ENCODE measurements at places on chromosomes 6 and 20.

GRCh38 chr20:59363101-59363500, 62.7 kb downstream of the EDN3 start:
- no peak for DNase-seq

GRCh38 chr20:25220810-25221591, 25.5 kb downstream of the ENTPD6 start:
- DNase-seq = no peak

GRCh38 chr6:165855856-165856255, 192.8 kb upstream of the PDE10A start:
- no peak for DNase-seq

GRCh38 chr6:7707787-7708186, 18.1 kb upstream of the BMP6 start:
- no peak for DNase-seq

- DNase-seq = no peak
Observed at GRCh38 chr6:31378062-31378720, 21.2 kb upstream of the HLA-B start.

DNA sequence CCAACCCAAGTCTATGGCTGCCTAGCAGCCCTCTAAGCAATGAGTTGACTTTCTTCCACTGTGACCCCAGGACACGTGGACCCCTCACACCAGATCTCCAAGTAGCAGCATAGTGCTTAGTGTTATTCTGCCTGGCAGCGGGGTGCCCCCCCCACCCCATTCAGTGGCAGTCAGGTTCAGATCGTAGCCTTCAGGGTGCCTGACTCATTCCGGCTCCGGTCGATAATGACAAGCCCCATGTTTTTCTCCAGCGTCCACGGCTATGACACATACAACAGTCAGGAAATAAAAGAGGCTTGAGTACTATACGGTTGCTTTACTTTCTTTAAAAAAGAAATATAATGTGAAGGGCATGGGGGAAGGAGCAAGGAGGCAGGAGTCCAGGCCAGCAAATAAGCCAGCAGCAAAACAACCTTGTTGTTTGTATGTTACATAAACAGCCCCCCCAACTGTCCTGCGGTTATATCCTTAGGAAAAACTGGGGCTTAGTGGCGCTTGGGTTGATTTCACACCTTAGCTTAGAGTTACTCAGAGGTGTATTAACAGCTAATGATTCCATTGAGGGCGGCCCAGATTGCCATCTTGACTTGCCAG, 23.1 kb downstream of the GNAS start:
- DNase-seq = no peak

- DNase-seq = no peak
Observed at GRCh38 chr20:61042506-61043385, 209.3 kb upstream of the CDH4 start.

DNA sequence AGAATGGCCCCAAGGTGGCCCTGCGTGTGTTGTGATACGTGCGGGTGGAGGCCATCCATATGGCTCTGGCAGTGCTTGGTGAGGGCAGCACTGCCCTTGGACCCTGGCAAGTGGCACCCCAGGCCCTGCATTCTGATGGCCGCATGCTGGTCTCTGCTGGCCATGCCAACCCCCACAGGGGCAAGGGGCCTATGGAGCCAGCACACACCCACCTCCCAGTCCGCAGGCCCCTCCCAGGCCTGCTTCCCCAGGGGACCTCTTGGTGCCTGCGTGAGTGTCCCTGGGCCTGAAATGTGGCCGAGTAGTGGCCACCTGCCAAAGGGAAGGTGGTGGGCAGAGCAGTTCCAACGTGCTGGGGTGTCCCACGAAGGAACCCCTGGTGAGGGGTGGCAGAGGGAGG, 17.6 kb downstream of the NQO2 start:
- DNase-seq = no peak

GRCh38 chr6:67336014-67336413, 1299.1 kb upstream of the ADGRB3 start:
- no peak for DNase-seq

DNA sequence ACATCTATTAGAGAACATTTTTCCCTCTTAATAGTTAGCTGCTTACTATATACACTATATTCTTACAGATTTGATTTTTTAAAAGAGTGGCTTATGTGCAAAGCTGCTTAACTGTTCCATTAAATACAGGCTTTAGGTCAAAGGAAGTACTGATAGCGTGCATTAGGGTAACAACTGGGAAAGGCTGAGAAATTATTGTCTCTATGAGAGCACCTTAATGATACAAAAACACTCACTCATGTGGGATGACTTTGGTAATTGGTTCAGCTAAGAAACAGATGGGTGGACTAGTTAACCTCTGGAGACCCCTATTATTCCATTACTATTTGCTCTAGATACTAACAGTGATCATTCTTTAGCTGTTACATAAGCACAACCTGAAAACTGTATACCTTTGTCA, 4.0 kb downstream of the DCDC2 start:
- no peak for DNase-seq

GRCh38 chr6:139240161-139241010, 51.4 kb downstream of the TXLNB start:
- no peak for DNase-seq

DNA sequence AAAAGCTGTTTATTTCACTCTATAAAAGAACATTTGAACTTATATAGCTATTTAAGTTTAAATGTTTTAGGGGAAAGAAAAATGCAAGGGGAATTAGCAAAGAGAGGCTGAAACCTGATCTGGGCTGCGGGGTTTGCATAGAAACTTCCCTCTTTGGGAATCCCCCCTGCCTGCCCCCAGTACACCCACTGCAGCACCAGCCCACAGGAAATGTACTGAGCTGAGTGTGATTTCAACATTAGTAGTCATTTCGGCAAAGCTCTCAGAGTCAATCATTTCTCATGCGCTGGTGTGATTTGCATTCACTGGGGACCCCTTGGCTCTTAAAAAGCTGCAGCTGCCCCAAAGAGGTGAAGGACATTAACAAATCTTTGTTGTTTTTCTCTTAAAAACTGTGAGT, 859.4 kb downstream of the MAFB start:
- no peak for DNase-seq

DNA sequence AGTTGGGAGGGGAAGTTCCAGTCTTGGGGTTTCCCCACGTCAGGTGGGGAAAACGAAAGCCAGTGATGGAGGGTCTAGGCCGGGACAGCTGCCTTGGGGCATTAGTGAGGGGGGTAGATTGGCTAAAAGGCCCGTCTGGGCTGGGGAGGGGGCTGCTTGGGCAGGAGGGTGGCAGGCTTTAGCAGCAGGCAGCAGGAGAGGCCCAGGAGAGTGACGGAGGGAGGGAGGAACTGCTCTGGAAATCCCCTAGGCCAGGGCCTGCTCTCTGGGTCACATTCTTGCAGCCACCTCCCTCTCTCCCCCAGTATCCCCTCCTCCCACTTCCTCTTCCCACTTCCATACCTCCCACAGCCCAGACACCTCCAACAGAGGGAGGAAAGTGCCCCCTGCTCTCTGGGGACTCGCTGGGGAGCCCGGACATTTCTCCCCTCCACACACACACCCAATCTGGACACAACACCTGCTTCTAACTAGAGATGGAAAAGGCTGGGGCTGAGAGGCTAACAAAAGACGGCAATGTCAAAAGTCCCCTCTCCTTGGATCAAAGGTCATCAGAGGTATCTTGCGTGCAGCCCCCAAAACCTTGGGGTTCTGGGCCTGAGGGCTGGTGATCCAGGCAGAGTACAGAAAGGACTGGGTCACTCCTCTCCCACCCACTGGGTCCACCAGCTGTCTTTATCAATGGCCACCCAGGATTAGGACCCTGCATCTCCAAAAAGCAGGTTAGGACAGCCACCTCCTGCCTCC, 1.8 kb downstream of the NFKBIE start:
- no peak for DNase-seq

GRCh38 chr6:43125555-43125954, 45.5 kb upstream of the SRF start:
- no peak for DNase-seq

DNA sequence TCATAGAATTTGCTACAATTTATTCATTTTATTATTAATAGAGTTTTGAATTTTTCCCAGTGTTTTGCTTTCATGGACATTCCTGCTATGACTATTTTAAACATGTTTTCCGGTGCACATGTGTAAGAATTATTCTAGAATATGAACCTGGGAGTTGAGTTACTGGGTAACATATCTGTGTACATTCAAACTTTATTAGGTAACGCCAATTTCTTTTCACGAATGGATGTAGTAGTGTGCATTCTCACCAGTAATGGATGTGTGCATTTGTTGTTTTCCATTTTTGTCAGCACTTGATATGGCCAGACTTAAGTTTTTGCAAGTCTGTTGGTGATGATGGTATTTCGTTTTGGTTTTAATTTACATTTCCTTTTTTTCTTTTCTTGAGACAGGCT, 118.8 kb downstream of the CDKAL1 start:
- DNase-seq = no peak

DNA sequence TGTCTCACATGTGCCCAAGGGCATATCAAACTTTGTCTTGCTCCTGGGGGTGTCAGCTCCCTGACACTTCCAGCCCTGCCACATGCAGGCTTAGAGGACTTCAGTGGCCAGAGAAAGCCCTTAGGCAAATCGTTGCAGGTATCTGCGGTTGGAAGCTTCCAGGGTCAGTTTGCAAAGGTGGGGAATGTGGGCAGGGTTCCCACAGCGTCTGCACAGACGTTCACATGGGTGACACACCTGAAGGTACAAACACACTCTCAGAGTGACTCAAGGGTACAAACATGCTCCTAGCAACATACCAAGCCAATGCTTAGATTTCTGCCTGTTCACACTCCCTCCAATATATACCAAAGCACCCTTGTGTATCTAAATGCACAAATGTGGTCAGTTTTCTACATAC, 30.0 kb downstream of the VSTM2L start:
- no peak for DNase-seq

GRCh38 chr6:132131758-132132157, 180.6 kb upstream of the CCN2 start:
- no peak for DNase-seq

DNA sequence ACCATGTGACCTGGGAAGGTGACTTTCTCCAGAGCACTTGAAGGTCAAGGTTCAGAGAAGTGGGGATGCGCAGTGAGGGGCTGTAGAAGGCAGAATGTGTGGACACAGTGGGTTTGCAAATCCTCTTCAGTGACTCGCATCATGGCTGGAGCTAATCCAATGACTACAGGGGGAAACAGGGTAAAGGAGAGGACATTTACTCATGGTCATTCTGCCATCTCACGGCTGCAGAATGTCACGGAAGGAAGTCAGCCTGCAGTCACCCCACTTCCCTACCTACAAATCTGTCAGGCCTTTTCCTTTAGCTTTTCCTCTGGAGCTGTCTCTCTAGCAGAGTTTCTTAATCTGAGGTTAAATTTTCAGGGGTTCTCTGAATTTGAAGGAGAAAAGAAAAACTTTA, 337.6 kb downstream of the CDC5L start:
- DNase-seq = no peak

GRCh38 chr6:24659561-24659960, 7.1 kb downstream of the TDP2 start:
- no peak for DNase-seq

GRCh38 chr6:168120390-168121302, 41.6 kb upstream of the FRMD1 start:
- DNase-seq = no peak

- no peak for DNase-seq
Observed at GRCh38 chr6:135281227-135281626, 100.1 kb downstream of the MYB start.

- no peak for DNase-seq
Observed at GRCh38 chr20:22924949-22925612, 110.0 kb upstream of the SSTR4 start.

DNA sequence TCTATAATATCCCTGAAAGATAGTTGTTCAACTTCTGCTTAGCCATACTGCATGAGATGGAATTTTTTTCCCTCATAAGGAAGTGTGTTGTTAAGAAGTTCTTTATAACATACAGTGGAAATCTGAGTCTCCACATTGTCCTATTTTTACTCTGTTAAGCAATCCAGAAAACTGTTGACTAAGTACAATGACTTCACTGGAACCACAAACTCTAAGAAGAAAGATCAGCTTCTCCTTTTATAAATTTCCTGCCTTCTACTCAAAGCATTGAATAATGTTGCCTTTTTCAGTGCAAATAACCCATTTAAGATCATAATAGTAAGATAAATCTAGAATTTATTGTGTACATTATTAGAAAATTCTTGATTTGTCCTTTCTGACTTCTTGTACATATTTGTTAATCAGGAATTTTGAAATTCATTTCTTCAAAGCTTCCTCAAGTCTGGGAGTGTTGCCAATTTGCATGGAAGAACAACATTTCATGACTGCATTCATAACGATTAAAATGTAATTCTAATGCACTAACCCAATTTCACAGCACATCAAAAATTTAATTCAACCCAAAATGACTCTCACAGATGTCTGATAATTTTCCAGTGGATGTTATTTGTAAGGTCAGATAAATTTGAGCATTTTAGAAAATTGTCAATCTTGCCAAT, 45.6 kb upstream of the ANKEF1 start:
- DNase-seq = no peak

GRCh38 chr6:84553527-84553926, 210.9 kb downstream of the TBX18 start:
- DNase-seq = no peak

GRCh38 chr6:75759207-75759606, 10.2 kb downstream of the MYO6 start:
- no peak for DNase-seq

DNA sequence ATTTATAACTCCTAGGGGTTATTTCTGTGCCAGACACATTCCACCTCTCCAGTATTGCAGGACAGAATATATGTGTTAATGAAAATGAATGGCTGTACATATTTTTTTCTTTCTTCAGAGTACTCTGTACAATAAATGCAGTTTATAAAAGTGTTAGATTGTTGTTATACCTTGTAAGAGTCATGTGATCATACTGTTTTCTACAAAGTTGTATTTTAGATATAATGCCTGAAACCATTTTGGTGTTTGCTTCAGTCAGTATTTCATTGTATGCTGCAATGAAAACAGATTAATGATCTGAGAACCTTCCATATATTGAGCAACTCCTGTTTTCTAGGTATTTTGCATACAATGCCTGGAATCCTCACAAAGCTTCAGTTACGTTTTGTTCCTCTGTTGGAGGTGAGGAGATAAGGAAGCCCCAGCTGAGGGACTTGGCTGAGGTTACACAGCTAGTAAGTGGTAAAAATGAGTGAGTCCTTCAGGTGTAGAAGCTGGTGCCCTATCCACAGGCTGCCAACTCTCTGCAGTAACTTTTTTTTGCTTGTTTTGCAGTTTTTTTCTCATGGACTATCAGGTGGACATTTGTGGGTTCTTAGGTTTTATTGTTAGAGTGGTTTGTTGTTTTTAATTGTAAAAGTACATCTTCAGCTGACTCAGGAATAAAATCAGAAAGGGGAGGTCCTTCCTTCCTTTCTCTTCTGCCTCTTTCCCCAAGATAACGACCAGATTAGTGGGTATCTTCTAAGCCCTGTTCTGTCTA, 11.6 kb downstream of the PDCD2 start:
- DNase-seq = no peak

- DNase-seq = no peak
Observed at GRCh38 chr6:105112577-105112976, 67.2 kb downstream of the POPDC3 start.

Measured in activated CD4-positive, alpha-beta T cell treated with anti-CD3 and anti-CD28 coated beads, Interleukin-2, amount 10 ng/mL, durations not matched to agents 7 days and 5 days (primary cell).